SHP77 treated with DMSO at 0.1 percent for 48 hours (cell line): ENCODE measurements at places on chromosomes 7 and 10.

GRCh38 chr10:43607199-43607573 lies 948 bp downstream of the ZNF485 start:
- DNase-seq: no peak

DNA sequence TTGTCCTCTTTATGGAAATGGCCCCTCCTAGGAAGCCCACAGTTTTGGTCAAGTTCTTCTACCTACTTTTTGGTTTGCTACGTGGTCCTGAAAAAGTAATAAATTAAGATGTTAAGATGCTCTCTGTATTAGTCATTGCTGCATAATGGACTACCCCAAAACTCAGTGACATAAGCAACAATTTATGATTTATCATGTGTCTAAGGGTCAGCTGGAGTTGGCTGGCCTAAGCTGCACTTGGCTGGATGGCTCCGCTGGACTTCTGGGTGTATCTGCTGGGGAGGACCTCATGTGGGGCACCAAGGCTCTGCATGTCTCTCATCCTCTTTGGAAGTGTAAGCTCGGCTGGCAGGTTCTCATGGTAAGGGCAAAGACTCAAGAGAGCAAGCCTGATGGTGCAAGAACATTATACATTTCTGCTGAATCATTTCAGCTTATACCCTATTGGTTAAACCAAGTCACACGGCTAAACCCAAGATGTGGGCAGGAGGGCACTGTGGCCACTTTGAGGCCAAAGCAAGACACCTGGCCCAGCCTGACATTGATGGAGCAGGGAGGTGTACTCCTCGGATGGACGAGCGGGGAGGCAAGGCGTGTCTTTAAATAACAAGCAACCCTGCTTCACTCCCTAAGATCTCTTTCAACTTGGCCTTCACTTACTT lies 47.7 kb downstream of the TBXAS1 start:
- no peak for DNase-seq

DNA sequence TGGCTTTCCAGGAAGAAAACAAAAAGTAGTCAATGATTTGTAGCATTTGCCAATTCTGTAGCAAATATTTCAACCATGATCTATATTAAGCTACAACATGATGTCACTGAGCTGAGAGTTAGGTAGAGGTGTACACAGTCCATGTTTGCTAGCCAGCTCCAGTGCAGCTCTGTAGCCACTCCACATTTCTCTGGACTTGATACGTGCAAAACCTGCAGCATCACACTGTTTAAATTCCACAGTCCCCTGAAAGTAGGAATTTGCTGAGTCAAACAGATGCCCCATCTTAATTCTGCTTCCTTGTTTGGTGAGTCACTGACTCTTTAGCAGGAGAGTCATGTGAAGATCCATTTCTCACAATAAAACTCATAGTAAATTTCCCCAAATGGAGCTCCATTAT lies 89.8 kb upstream of the LRRTM3 start:
- DNase-seq: no peak

- DNase-seq: no peak
Observed at GRCh38 chr10:44310762-44311562, 73.9 kb downstream of the CXCL12 start.

GRCh38 chr10:6217611-6218010 lies 14.9 kb downstream of the PFKFB3 start:
- no peak for DNase-seq

DNA sequence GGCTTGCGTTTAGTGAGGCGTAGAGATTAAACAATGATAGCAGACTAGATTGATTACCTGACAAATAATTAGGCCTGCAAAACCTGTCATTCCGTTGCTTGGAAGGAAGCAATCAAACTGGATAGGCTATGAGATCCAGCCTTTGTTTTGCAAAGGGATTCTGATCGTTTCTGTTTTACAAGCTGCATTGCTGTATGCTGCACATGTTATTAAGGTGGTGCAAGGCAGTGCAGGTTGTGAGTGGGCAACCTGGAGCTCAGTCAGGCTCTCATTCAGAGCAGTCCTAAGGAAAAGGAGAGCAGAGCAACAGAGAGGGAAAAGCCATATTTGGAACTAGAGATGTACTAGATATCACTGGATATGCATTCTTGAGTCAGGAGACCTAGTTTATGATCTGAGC lies 6.9 kb upstream of the NOBOX start:
- DNase-seq: no peak
